A549 (cell line): ENCODE measurements at places on chromosomes 6 and 20. TPM values are rescaled to one million over a fixed set of nuclear protein-coding genes. Genes with fewer than 3 reads are reported as not detected.

The PKIB gene
- 0.37 to 0.67 TPM (median 0.58 TPM) in 3 replicates for polyA plus RNA-seq

The KIAA1586 gene
- polyA plus RNA-seq = 4.4 to 5.0 TPM (median 4.7 TPM) in 3 replicates

DNA sequence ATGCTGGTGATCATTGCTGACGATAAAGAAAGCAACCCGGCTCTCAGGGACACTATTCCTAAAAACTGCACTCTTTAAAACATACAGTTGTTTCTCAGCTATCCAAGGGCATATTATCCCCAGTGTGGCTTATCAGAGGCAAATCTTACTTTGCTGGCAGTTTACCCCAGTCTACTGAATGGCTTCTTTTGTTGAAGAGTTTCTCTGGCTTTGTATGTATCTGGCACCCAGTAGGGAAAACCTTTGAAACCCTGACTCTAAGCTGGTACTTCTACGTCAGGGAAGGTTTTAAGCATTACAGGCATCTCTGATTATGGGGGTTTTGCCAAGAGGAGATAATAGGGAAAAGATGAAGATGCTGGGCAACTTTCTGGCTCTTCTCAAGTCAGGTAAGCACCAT lies 637.6 kb upstream of the CHD6 start:
- DNase-seq = no peak

DNA sequence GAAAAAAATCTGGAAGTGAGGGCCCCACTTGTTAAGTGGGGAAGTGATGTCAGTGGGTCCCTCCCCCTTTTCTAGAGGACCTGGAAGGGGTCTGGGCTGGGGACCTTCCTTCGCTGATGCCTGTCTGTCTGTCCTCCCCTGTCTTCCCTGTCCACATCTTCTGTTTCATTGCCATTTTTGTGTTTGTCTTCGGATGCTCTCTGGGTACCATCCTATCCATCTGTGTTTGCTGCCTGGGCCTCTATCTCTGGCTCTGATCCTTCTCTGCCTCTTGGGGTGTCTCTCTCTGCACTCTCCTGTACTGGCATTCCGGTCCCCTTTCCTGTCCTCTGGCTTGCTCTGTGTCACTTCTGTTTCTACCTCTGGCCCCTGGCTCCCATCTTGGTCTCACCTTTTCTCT lies 2.3 kb downstream of the TMEM151B start:
- no peak for DNase-seq

- no peak for DNase-seq
Observed at GRCh38 chr6:158758941-158759479, 60.2 kb downstream of the EZR start.

DNA sequence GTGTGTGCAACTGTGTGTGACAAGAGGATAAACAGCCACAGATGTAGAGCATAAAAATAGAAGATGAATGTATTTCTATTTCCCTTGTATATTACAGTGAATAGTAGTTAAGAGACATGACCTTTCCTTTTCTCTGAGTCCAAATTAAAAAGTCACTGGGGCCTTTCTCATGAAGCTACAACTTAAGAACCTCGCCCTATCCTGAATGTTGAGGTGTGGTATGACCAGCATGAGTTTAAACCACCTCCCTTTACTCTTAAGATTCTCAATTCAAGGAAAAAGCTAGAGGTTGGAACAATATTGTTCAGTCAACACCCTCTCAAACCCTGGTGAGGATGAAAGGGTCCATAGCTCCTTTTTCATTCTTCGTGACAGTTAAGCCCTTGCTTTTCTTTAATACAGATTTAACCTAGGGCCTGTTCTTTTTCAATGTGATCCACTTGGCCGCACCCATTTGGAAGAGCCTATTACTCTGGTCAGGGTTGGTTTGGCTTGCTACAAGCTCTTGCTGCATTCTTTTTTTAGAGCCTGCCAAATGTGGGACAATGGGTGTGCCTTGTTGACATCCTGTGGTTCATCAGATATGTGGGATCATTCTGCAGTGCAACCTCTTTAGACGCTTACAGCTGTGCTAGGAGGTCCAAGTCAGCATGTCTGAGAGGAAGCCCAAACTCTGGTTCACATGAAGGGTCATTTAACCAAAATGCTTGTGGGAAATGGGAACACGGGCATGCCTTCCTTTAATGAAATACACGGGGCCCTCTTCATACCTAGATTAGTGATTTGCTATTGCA lies 290.0 kb downstream of the HAO1 start:
- no peak for DNase-seq

DNA sequence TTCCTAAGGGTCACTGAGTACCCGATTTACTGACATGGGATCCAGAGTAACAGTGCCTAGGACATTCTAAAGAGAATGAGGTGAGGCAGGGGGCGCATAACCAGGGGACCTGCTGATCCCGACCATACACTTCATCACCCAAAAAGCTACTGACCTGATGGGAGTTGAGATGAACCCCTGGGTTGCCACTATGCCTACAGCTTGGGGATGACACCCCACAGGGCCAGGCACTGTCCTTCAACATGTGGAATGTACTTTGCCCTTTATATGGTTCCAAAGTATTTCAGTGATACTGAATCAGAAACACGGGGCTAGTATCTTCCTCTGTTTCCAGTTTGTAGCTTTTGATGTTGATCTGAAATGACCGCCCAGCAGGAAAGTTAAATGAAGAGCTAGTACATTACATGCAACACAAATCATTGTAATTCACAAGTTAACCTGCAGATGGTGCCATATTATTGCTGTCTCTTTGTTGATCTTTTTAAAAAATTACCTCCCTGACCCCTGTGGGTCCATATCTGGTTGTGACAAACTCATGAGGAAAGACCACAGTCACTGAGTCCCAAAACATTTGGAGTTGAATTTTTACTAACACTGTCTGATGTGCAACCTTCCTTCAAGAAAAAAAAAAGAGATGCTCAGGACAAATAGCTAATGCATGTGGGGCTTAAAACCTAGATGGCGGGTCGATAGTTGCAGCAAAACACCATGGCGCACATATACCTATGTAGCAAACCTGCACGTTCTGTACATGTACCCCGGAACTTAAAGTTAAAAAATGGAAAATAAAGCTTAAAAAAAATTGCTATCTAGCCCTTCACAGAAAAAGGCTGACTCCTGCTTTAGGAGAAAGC lies 42.7 kb upstream of the GCNT2 start:
- DNase-seq = peak; percentile 39

DNA sequence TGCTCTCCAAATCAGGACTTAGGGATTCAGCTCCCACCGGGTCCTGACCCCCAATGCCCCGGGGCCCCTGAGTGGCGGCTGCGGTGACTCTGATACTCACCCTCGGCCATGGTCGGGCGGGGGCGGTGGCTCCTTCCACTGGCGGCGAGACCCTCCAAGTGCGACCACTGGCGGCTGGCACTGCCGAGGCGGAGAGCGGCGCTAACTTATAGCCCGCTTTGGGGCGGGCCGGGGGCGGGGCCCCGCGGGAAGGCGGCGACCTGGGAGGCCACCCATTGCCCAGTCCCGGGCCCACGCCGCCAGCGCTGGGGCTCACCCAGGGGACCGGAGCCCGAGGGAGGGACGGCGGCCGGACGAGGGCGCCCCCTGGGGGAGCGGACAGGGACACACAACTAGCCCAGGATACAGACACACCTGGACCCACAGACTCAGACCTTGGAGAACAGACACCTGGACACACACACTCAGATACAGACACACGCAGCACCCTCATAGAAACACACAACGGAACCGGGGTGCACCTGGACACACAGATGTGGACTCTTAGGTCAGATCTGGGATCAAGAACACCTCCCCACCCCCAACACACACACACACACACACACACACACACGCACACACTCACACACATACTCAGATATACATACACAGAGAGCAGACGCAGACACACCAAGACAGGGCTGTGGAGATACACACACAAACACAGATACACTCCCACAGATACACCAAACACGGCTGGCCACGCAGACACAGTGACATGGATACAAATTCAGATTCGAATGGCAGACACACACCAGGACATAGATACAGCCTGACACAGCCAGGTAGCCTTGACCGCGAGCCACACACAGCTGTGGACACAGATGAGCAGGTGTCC lies at the start of gene TGM2:
TGM2 (minus strand) TSS at position 182 of the 877 bp plus-strand sequence; CDS start at position 110, 72 bp downstream.
- peak; percentile 86 for DNase-seq

DNA sequence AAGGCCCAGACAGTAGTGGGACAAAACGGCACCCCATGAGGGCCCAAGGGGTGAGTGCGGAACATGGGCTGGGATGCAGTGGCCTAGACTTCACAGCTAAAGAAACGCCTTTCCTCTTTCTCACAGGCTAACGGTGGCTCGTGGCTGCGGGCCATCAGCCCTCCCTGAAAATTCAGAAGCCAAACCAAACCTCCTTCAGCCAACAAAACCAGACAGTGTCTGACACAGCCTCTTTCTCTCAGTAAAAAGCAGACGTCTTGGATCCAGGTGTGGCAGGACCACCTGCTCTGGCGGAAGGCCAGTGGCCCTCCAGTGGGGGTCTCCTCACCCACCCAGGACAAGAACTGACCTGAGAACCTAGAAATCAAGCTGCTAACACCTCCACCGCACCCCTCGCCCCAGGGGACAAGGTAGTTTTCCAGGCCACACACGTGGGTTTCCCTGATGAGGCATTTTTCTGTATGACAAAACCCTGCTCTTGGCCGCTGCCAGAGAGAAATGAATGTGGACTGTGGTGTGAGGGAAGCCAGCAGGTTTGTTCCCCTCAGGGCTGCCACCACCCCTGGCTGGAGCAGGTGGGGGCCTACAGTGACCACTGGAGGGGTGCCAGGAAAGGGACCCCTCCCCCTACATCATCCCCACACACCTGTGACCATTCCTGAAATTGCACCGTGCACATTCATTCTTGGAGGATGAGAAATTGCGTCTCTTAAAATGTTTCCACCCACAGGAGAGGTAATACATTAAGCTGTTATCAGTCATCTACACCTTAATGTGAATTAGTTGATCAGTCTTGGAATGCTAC lies 76.8 kb upstream of the PIM1 start:
- DNase-seq = no peak
